ENCODE measurements at places on chromosomes 1 and 21.

DNA sequence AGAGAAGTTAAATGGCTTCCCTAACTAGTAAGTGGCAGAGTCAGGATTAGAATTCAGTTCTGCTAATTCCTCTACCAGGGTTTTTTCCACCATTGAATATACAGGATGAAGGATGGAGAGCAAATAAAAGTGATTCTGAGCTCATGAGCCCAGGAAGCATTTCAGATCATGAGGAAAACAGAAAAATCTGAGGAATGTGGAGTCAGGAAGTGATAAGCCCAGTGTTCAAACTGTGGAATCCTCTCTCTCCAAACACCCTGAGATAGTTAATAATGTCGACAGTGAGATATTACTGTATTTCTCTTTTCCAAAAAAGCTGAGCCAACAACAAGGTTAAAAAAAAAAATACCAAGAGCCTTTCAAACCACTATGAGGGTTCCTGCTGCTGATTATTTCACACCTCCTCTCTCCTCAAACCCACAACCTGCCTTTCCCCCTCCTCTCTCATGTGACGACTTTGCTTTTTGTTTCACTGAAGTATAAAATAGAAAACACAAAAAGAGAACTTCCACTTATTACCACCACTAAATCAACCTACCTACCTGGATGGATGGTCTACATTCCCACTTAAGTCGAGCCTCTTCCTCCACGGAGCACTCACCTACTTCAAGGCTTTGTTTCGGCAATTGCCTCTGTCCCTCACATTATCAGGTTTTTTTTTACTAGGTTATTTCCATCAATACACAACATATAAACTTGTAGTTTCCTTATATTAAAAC, 8.9 kb downstream of the SLAMF1 start:
- DNase-seq = no peak

DNA sequence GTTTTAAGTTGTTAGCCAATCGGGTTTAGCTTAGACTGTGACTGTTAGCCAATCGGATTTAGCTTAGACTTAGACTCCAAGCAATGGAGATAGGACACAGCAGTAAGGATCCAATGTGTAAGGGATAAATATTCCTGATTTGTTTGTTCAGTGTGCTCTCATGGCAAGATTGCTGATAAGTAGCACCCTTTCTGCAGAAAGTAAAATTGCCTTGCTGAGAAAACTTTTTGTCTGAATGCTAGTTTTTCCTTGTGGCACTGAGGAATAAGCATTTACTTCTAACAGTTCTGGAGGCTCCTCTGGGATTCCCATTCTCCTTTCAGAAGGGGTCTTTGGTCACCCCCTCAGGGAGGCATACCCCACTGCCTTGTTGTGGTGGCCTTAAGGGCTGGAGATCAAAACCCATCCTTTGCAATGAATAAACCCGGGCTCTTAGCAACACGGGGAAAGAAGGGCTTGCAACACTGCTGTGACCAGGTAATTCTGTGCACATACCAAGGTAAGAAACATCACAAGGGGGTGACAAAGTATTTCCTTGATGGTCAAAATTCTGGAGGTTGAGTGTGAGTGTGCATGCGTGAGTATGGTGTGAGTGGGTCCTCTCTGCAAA, 45.4 kb downstream of the SERINC2 start:
- DNase-seq = no peak

DNA sequence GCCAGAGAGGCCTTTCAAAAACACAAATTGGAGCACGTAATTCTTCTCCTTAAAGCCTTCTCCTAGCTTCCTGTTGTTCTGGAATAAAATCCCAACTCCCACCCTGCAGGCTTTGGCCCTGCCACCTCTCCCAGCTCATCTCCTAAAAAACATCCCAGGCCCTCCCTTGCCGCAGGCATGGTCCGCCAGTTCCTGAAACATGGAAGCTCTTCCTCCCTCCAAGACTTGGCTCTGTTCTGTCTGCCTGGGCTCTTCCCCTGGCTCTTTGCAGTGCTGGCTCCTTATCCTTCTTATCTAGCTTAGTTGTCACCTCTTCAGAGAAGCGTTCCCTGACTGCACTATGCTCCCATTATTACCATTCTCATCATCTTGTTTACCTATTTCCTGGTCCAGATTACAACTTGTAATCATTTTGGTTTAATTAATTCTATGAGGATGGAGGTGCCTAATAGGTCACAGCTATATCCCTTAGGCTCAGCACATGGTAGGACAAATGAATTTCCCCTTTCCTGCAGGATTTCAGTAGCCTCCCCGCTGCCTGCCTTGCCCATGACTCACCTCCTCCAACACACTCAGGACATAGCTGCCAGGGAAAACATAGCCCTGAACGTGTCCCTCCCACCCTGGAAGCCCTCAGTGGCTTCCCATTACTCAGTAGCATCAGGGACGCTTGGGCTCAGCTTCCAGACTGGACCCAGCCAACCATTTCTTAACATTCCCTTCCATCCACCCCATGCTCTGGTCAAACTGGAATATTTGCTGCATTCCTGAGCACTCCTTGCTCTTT, 15.7 kb upstream of the IGSF21 start:
- no peak for DNase-seq

GRCh38 chr1:113438505-113439276, 48.4 kb downstream of the MAGI3 start:
- DNase-seq = no peak

DNA sequence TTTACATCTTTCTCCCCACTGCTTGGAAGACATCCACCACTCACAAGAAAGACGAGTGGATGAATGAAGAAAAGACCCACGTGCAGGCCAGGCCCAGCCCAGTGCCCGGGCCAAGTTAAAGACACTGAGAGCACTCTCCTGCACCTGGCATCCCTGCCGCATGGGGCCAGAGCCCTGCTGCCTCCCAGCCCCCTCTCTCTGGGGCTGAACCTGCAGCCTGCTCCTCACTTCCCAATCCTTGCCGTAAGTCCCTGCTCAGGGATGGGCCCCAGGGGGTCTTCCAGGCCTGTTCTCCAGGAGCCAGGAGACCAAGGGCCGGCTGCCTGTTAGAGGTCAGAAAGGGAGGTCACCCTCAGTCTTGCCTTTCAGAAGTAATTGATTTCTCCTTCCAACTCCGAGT, 168.5 kb upstream of the ZC3H12A start:
- DNase-seq = no peak

DNA sequence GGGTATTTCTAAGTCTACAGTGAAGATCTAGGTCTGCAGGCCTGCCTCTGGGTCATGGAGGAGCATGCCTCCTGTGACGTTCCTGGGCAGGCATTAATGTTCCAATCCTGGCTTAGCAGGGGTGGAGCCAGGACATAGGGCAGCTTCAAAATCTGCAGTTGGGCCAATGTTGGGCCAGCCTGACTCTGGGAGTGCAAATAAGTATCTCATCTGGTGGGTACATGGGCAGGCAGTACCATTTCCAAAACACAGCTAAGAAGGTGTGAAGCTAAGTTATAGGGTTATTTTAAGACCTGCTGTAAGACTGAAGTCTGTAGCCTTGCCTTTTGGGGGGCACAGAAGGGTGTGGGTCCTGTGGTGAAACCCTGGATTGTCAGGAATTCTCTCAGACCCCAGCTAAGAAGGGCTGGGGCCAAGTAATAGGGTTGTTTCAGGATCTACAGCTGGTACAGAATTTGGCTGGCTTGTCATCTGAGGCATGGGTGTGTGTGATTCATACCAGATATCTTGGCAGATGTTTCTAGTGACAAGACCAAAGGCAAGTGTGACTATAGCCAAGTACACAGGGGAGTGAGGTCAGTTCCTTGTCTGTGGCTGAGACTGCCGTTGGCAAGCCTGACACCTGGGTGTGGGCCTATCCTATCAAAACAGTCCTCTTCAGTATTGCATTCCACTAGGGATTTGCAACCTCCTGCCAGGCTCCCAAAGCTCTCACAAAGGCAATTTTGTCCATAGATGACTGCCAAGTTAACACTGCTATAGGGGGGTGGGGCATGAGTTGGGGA, 468.7 kb upstream of the B3GALT2 start:
- DNase-seq = no peak

- DNase-seq = no peak
Observed at GRCh38 chr1:58848818-58849411, 65.1 kb upstream of the JUN start.

DNA sequence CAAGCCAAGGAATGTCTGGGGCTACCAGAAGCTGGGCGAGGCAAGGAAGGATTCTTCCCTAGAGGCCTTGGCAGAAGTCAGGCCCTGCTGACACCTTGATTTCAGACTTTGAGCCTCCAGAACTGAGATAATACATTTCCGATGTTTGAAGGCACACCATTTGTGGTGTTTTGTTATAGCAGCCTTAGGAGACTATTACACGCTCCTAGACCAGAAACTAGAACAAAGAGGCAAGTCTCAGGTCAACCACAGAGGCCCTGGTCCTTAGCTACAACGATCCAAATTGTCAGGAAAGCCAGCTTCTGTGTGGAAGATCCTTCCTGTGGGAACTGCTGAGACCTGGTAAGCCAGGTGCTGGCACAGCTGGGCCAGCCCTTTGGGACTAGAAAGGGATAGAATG, 19.7 kb upstream of the AHCTF1 start:
- DNase-seq = no peak

DNA sequence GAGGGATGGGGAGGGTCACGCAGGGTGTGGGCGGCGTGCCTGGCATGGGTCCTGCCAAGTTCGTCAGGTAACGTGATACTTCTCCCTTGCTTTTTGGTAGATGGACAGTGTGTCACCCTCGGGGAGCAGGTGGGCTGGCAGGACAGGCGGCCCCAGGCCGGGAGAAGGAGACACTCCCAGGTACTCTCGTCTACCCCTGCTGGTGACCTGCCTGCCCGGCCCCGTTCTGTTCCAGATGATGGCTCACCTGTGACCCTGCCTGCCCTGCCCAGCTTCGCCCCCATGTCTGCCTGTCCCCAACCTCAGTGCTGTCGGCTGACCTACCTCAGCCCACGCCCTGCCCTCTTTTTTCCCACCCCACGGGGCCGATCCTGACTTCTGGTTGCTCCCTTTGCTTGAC, 144.7 kb downstream of the PCBP3 start:
- no peak for DNase-seq

GRCh38 chr1:215418876-215419447, 148.1 kb upstream of the KCTD3 start:
- DNase-seq = no peak

DNA sequence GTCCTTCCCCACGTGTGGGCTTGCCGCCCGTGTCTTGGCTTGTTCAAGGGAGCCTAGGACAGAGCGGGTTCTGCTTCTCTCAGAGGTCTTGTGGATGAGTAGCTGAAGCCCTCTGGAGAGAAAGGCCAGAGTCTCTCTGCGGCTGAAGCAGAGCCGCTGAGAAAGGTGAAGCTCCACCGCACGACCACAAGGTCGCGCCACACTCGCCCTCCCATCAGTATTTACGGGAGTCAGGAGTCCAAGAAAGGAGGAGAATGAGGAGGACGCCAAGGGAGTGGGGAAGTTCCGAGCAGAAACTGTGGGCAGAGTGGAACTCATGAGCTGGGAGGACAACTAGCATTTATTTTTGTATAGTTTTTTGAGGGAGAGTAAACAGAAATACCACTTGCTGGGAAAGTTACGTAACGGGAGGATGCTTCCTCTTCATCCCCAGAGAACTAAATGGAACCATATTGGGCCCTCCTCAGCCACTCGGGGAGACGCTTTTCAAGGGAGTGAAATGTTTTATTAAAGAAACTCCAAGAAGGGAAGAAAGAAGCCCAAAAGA, 51.6 kb upstream of the HAO2 start:
- no peak for DNase-seq

GRCh38 chr1:170498876-170499275, 33.1 kb upstream of the GORAB start:
- no peak for DNase-seq

DNA sequence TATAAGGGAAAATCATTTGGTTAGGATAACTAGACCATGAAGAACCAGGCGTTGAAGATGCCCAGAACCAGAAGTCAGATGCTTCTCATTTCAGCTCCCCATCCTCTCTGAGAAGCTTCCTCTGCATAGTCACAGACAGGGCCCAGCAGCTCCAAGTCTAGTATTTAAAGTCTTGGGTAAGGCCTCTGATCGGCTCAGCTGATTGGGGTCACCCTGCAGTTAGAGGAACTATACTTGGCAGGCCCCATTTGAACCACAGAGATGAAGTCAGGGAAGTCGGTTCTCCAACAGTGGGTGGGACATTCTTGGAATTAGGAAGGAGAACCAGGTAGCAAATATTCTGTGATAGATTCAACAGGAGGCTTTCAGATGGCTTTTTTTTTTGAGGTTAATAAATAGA, 48.3 kb downstream of the SLC22A15 start:
- DNase-seq = no peak

DNA sequence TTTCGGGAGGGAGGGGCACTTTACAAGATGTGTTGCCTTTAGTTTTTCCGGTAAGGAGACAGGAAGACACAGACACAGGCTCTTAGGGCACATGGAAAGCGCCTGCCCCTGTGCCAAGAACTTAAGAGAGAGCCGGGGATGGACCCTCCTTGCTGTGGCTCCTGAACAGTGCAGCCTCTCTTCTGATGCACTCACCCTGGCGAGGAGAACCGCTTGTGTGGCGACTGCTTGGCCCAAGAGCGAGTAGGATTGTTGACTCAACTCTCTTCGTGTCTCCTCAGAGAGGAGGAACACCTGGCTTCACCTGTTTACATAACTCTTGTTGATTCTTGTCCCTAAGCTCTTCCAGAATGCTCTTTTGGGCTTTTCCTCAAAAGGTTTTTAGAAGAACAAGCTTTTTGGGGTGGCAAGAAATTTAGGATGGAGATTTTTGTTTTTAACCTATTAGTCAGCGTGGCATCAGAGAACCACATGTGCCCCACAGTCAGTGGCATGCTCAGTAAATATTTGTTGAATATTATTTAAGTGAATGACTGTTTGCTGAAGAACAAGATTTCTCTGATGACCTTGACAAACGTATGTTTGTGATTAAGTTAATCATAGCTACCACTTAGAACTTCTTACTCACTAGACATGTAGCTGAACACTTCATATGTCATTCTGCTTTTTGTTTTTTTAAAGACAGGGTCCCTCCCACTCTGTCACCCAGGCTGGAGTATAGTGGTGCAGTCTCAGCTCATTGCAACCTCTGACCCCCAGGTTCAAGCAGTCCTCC, 60.6 kb downstream of the NFIA start:
- DNase-seq = no peak

DNA sequence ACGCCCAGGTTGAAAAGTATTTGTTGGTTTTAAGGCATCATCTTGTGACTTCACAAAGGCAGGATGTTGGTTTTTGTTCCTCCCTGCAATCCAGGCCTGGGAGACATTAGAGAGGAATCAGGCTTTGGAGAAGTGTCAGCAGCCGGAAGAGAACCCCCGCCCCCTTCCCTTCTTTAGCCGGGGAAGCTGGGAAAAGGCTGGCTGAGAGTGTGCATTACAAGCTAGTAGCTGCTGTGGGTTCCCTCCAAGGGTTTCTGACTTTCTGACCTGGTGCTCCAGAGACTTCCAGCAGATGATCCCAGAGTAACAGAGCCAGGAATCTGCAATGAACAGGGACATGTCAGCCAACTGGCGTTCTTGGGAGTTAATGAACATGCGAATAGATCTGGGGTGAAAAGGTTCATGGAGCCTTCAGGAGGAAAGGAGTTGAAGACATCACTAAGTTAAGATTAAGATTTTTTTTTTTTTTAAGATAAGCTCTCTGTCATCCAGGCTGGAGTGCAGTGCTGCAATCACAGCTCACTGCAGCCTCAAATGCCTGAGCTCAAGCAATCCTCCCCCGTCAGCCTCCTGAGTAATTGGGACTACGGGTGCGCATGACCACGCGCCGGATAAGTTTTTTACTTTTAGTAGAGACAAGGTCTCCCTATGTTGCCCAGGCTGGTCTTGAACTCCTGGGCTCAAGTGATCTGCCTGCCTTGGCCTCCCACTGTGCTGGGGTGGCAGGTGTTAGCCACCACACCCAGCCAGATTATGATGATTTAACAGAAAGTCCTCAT, 7.5 kb downstream of the DISP3 start:
- DNase-seq = no peak

All from stimulated activated CD8-positive, alpha-beta memory T cell treated with anti-CD3 and anti-CD28 coated beads, Interleukin-2, amount 100 ng/mL, for 48 hours (primary cell).